ENCODE measurements at places on chromosomes 7 and 10.
A peak's percentile ranks its signal among the peaks of the same experiment; 100 is the strongest.

DNA sequence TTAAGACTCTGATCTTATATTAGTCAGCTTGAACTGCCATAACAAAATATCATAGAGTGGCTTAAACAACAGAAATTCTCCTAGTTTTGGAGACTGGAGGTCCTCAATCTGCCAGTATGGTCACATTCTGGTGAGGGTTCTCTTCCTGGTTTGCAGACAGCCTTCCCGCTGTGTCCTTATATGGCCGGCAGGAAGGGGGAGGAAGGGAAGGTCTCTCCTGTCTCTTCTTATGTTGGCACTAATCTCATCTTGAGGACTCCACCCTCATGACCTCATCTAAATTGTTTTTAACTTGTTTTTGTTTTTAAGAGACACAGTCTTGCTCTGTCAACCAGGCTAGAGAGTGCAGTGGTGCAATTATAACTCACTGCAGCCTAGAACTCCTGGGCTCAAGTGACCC is 53.1 kb downstream of the VPS41 start:
- DNase-seq, result no peak

DNA sequence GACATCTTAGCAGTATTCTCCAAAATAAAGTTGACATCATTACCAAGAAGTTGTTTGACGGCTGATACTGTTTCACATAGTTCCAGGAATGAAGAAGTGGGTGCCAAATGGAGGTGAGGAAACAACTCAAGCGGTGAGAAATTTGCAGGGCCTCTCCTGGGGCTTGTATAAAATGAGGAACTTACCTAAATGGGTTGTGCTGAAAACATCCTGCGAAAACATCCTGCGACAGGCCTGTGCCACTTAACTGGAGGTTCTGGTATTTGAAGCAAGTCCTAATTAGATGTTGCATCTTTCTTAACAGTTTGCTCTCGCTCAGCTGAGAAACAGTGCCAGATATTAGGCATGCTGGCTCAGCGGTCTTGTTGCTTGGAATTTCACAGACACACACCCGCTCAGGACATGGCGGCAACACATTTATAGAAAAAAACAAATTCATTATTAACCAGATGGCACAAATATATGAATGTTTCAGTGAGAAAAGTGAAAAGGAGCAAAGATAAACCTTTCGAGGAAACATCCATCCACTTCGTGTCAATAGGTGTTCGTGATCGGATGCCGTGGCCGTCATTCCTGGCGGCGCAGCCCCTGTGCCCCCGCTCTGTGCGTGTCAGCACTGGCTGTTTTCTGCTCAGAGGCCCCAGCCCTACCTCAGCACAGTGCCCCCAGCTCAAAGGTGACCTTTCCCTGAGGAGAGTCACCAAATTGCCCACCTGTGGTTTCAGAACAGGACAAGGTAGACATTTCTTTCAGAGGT is 48.1 kb downstream of the CDC123 start:
- DNase-seq, result no peak

- no peak for DNase-seq
These were observed 102.5 kb upstream of the PTN start for GRCh38 chr7:137446025-137446424.

DNA sequence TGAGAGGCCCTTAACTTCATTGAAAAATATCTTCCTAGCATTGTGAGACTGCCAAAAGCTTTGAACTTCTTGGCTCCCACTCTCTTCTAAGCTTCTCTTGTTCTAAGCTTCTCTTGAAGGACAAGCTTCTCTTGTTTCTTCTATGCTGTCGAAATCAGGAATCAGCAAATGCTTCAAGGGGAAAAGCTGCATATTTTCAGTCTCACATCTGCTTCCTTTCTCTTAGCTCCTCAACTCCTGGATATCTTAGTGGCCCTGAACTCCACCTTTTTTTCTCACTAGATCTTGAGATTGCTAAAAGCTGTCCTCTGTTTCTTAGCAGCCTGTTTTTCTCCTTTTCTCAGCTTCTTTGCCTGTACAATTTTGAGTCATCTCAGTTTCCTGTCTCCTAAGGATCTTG is 73.0 kb downstream of the NEUROD6 start:
- DNase-seq, result no peak

- no peak for DNase-seq
These were observed 163.5 kb upstream of the ZMIZ1 start for GRCh38 chr10:78905015-78905956.

- no peak for DNase-seq
These were observed 193.2 kb downstream of the AGMO start for GRCh38 chr7:15368653-15369052.

DNA sequence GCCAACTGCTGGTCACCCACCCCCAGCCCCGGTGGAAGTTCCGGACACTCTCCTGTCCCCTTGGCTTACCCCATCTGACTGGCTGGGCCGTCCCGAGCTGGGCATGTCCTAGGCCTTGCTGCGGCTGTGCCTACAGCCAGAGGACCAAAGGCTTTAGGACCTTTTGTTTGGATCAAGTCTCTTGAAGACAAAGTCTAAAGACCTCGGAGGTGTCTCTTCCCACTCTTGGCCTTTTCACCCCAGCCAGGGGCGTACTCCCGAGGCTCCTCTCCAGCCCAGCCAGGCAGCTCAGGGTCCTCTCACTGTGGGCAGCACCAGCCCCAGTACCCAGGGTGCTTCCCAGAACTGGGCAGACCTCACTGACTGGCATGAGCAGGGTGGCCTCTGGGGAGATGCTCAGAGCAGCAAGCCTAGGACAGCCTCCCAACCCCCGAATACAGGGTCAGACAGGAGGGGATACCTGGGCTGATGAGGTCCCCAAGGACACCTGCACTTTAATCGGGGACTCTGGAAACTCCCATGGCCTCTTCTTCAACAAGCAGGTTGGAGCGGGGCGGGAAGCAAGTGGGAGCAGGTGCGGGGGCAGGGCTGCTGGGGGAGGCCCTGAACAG is 2.7 kb upstream of the PWWP2B start:
- no peak for DNase-seq

DNA sequence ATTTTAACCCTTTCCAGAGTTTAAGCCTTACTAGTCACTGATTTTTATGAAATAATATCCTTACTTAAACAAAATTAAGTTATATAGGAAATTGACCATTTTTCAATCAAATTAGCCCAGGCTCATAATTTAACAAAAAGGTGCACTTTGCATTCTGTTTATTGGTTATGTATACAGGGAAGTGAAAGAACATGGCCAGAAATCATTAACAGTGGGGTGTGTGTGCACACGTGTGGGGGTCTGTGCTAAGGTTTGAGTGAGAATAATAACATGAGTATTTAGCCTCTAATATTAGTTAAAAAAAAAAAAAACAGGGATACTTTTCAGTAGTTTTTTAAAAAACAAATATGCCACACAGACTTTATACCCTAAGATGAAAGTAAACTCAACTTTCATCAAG is 510.5 kb upstream of the PFKP start:
- DNase-seq, result no peak

- DNase-seq, result no peak
These were observed 29.7 kb downstream of the GNA12 start for GRCh38 chr7:2814186-2814945.

- DNase-seq, result no peak
These were observed 17.1 kb upstream of the SEPHS1 start for GRCh38 chr10:13365243-13365642.

GRCh38 chr7:47088329-47089067 is 493.4 kb downstream of the TNS3 start:
- DNase-seq, result peak; percentile 34

- no peak for DNase-seq
These were observed 781.8 kb upstream of the LRRTM3 start for GRCh38 chr10:66144016-66144415.

DNA sequence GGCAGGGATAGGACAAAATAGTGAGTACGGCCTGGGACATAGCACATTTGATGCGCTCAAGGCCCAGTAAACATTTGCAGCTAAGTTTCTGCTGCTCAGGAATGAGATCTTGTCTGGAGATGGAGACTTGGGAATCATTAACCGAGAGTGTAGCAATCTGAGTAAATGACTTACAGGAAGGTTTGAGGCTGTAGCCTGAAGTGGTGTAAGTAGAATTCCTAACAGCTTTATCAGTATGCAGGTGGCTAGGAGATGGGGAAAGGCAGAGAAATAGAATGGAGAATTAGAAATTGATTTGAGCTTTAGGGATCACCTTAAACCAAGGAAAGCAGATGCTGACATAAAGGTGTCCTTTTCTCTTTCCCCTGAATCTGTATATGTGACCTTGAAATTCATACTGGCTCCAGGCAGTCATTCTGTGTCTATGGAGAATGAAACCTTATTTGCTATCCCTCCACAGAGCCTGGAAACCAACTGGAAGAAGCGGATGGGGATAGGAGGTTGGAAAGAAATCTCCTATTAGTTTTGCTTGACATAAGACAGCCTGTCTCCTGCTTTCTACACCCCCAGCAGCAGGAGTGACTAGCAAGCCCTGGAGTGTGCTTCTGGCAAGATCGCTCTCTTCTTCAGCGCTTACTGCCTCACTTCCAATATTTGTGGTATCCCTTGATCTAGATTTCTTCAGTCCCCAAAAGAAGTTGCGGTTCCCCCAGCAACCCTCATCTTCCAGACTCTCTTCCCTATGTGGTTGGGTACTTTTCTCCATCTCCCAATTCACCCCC is 6.4 kb upstream of the PON2 start:
- peak; percentile 52 for DNase-seq

DNA sequence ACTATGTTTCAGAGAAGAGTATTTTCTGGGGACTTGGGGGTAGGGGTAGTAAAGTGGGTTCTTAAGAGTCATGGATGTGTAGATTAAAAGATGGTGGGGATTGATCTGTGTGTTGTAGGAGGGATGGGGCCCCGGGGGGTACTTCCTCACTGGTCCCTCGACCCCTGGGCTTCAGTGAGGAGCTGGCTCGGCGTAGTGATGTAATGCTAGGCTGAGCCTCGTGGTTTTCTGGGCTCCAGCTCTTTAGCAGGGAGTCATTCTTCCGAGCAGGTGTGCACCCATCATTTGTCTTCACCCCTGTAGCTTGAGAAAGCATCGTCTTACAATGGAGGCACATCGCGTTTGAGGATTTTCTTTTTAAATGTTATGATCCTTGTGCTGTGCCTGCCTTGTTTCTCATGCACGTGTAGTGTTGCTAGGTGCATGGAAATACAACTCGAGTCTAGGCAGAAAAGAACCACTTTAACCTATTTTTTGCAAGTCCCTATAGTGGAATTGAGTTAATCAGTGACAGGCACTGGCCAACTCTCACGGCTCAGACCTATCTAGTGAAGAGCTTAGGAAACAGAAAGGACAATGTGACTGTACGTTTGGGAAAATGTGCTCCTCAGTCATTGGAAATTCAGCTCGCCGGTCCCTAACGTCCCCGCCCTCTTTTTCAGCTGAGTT is 106.1 kb upstream of the BTBD16 start:
- no peak for DNase-seq

GRCh38 chr7:30649717-30650420 is 32.4 kb downstream of the CRHR2 start:
- no peak for DNase-seq

- peak; percentile 39 for DNase-seq
These were observed 46.7 kb downstream of the TNS3 start for GRCh38 chr7:47535035-47535703.

- DNase-seq, result peak; percentile 61
These were observed 208.6 kb upstream of the CCDC6 start for GRCh38 chr10:60114765-60115586.

GRCh38 chr7:23334482-23335056 is 35.4 kb downstream of the MALSU1 start:
- peak; percentile 98 for DNase-seq

DNA sequence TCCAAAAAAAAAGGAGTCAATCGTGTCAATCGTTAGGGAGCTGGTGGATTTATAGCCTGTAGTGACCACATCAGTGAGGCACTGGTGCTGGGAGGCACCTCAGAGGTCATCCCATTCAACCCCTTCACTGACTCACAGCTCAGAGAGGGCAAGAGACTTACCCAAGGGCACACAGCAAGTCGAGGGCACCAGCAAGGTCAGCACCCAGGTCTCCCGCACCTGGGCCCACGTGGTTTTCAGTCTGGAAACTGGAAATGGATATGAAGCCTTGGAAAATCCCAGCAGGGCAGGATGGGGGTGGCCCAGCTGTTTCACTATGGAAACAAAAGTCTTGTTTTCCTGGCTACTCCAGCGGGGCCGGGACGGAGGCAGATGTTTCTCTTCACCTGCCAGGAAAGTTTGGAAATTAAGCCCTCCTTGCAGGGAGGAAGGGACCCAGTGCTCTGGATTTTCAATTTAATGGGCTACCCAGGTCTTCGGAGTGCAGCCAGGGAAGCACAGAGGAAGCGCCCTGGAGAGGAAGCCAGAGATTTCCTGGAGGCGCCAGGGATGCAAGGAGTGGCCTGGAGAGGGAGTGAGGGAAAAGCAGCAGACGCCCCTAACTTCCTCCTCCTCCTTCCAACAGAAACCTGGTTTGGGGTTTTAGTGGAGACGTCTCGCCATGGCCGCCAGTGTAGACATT is 157.2 kb upstream of the TNRC18 start:
- no peak for DNase-seq

DNA sequence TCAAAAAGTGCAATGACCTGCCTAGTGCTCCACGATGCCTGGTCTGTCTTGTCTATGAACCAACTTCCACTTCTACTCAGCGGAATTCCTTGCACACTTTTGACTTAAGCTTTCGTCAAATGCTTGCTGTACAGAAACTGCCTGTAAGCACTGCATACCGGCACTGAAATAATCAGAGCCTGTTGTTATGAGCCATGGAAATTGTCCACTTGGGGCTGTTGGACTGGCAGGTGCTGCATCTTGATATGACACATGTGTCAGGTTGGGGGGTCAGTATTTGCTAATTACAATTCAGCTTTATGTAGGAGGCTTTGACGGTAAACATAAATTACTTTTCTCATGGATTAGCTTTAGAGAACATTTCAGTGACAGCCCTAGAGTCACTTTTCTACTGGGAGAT is 32.0 kb upstream of the KLF6 start:
- DNase-seq, result no peak

DNA sequence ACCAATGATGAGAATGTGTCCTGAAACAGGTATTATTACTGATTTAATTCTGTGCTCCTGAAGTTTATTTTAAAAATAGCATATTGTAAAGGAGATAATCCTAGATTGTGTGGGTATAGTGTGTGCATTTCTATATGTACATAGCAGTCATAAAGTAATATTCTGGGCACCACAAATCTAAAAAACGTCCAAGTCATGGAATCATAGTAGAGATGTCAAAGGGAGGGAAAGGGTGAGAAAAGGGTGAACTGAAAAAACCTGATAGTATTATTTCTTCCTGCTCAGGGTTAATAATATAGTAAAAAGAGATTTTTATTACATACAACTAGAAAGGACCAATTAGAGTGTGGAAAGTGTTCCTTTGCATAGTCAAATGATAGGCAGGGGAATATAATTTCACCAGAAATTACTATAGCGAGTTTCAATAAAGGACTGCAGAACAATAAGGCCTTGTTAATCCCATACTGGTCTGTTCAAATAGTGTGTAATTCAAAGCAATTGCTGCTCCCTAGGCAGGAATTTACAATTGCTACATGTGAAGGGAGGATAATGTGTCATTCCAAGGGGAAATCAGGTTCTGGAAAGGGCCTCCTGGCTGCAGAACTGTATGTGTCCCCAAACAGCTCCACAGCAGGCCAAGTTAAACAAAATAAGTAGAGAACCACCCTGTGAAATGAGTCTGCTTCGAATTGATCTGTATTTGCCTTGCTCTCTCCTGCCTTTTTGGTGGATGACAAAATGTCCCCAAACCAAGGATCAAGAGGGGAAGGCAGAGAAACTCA is 42.5 kb upstream of the KMT2E start:
- DNase-seq, result no peak

Measured in astrocyte (in vitro differentiated cells and primary cell).